ENCODE measurements at places on chromosomes 6 and 20.

- DNase-seq = no peak
These were observed 184.8 kb downstream of the HIVEP2 start for GRCh38 chr6:142760152-142760551.

- DNase-seq = peak; percentile 78
These were observed 2.6 kb downstream of the ASF1A start for GRCh38 chr6:118896339-118897136.

- DNase-seq = no peak
These were observed 11.4 kb downstream of the HLA-A start for GRCh38 chr6:29953686-29954085.

DNA sequence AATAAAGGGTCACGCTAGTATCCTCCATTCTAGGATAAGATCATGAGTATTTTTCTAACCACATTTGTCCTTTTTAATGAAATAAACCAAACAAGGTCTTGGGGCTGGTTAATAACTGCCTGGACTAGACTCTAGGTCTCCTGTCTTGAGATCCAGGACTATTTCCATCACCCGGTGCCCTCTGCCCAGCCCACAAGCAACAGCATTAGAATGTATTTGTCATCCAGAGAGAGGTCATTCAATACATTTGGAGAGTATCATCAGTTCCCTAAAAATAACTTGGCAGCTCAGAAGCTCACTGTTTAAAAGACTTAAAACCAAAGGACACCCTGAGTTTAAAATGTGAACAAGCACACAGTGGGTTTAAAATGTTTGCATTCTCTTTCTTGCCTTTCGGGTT is 4.4 kb upstream of the RBM24 start:
- DNase-seq = no peak

GRCh38 chr6:75345413-75345812 is 60.8 kb upstream of the TMEM30A start:
- no peak for DNase-seq

GRCh38 chr20:5703681-5704101 is 46.5 kb upstream of the SHLD1 start:
- no peak for DNase-seq

GRCh38 chr6:31971279-31971992 is 502 bp downstream of the DXO start:
- DNase-seq = no peak

GRCh38 chr6:14695579-14695978 is 550.3 kb upstream of the JARID2 start:
- no peak for DNase-seq

DNA sequence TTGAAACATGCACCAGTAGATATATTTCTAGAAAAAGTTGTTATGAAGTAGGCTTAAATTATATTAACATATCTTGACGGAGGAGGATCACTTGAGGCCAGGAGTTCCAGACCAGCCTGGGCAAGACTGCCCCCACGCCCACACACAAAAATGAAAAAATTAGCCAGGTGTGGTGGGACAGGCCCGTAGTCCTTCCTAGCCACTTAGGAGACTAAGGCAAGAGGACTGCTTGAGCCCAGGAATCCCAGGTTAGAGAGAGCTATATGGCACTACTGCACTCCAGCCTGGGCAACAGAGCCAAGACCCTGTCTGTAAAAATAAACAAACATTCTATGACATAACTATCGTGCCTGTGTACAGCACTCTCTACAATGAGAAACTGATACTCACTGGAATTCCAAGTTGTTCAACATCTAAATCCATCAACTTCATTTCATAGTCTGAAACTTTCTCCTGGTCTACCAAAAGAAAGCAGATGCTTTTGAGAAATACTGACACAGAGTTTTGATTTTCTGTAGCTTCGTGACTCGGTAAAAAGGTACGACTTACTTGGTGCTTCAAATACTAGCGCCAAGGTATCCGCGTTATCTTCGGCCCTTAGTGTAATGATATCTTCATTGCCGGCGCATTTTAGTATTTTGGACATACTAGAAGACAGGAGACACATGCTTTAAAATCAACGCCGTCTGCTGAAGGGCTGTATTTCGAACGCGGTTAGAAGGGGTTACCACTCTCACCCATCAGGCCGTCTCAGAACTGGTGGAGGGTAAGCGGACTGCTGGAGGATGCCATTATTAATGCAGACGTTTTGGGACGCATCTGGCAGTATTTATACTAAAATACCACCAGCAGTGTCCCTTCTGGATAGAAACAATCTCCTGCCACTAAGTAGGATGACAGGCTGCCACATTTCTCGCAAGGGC is 1.3 kb downstream of the PCNA start:
- peak; percentile 37 for DNase-seq

Data from NB4 (cell line).